ENCODE measurements at places on chromosomes 4 and X.
A peak's percentile ranks its signal among the peaks of the same experiment; 100 is the strongest.

DNA sequence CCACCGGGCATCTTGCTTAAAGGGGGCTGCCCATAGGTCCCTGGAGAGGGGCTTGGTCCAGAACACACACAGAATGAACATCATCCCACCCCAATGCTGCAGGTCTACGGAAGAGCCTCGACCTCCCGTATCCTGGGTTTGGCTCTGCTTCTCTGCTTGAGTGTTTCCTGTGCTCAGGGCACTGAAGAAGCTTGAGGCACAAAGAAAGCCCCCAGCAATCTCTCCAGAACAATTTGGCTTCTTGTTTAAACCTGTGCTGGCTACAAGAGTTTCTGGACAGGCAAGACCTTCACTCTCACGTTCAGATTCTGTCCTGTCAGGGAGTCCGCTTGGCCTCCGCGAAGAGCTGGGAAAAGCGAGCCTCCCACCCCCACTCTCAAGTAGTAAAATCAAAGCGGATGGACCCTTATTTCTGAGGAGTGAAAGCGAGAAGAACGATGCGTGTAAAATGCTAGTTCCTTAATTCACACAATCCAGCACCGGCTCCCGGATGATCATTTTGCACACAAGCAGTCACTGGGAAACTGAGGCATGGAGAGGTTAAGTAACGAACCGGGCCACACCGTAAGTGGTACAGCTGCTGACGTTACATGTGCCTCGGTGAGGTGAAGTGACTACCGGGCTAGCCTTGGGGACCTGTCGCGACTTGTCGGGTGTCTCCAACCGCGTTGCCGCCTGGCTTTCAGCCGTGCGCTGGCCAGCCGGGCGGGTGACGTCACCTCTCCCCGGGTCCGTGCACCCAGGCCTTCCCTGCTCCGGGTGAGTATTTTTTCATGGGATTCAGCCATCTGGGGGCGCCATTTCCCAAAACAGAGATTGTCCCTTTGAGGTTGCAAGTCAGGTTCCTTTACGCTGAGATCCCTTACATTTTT, 3.1 kb upstream of the SFRP2 start:
- peak; percentile 31 for DNase-seq

GRCh38 chr4:25821899-25822298, 40.9 kb downstream of the SEL1L3 start:
- no peak for DNase-seq

DNA sequence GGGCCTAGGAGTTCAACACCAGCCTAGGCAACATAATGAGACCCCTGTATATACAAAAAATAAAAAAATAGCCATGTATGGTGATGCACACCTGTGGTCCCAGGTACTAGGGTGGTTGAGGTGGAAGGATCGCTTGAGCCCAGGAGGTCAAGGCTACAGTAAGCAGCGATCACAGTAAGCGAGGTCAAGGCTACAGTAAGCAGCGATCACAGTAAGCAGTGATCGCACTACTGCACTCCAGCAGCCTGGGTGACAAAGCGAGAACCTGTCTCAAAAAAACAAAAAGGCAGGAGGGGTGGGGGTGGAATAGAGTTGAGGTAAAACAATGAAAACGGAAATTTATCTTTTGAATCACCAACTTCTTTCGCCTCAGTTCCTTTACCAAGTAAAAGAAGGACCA, 29.4 kb downstream of the TBCK start:
- DNase-seq: no peak

GRCh38 chr4:179605196-179605595, 2163.0 kb upstream of the AGA start:
- DNase-seq: no peak

DNA sequence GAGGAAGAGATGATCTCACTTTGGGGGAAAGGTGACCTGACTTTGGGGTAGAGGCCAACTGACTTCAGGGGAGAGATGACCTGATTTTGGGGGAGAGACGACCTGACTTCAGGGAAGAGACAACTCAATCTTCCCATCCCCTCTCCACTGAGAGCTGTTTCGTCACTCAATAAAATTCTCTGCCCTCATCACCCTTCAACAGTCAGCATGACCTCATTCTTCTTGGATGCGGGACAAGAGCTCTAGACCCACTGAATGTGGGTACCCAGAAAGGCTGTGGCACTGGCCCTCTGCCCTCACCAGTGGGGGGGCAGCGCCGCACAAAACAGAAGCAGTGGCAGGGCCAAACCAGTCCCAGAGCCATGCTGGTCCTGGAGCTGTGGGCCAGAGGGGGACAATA, 34.6 kb downstream of the ATXN3L start:
- DNase-seq: no peak

DNA sequence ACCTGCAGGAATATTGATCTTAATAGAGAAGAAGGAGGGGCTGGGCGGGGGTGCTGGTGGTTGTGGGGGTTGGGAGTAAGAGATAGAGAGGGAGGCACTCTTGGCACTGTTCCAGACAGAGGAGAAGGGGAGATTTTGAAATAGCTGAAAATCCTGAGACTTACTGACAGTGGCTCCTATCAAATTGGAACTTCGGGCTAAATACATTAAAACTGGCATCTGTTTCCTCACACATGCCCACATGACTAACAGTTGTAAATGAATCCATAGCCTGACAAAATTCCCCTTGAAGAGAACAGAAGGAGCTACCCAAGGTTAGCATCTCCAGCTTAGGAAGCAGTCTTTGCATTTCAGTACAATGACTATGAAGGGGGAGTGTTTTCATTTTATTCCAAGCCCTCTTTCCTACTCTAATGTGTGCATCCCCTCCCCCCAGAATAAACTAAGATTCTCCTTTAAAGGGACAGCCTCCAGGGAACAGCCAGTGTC, 1.4 kb downstream of the DCX start:
- no peak for DNase-seq

GRCh38 chr4:16706251-16706650, 192.2 kb downstream of the LDB2 start:
- no peak for DNase-seq

- DNase-seq: no peak
Observed at GRCh38 chr4:143148521-143148920, 36.2 kb upstream of the USP38 start.

DNA sequence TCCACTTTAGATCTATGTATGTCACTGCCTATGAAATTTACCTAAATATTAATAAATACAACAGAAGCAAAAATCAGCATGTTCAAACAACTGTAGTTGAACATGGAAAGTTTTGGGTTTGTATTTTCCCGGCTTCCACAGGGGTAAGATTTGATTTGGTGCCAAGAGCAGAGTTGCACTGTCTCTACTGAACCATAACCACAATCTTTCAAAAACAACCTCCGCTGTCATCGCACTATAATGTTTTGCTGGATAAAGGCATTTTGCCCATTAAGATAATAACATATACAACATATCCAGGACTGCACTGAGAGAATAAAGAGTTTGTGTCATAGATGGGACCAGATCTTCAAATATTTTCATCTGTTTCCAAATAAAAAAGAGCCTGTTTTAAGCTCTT, 94.9 kb downstream of the TENM3 start:
- no peak for DNase-seq

GRCh38 chr4:159534655-159535054, 431.8 kb downstream of the RAPGEF2 start:
- DNase-seq: no peak

- DNase-seq: no peak
Observed at GRCh38 chr4:128782076-128782715, 27.3 kb upstream of the JADE1 start.

DNA sequence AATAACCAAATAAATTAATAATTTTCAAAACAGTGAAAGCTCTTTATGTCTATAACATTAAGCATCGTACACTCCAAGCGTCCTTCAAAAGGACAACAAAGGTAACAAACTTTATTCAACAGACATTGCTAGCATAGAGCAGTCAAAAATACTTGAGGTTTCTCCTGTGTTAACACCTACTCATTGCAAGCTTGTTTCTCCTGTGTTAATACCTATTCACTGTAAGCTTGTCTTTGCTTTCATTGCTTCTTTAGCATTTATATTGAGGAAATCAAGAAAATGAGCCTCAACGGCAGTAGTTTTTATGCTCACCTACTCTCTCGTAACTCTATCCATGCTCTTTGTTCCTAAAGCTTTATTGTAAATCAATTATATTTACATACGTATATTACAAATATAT, 3.5 kb downstream of the SPOCK3 start:
- DNase-seq: no peak

DNA sequence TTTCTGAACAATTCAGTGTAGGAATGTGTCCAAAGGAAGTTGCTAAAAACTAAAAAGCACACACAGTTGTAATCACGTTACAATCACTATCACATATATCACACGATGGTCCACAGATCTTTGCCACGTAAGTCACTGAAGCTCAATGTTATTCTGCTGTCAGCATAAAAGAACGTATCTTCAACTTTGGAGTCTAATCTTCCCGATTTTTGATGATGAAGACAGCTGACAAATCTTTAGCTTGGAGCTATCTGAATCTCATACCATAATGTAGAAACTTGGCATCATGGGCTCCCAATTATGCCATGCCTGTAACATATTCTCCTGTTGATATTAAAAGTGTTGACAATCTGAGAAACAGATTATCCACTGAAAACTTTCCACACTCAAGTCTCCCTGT, 158.4 kb downstream of the UBE2NL start:
- DNase-seq: no peak

- DNase-seq: no peak
Observed at GRCh38 chr4:26432419-26432818, 57.9 kb downstream of the CCKAR start.

GRCh38 chr4:150230561-150230960, 152.3 kb downstream of the DCLK2 start:
- no peak for DNase-seq

GRCh38 chr4:11720292-11720691, 291.6 kb upstream of the HS3ST1 start:
- no peak for DNase-seq

- DNase-seq: no peak
Observed at GRCh38 chrX:55908661-55909212, 191.2 kb downstream of the RRAGB start.

GRCh38 chr4:80096175-80096850, 23.3 kb upstream of the ANTXR2 start:
- DNase-seq: no peak

GRCh38 chr4:151175233-151175632, 75.8 kb downstream of the RPS3A start:
- no peak for DNase-seq

DNA sequence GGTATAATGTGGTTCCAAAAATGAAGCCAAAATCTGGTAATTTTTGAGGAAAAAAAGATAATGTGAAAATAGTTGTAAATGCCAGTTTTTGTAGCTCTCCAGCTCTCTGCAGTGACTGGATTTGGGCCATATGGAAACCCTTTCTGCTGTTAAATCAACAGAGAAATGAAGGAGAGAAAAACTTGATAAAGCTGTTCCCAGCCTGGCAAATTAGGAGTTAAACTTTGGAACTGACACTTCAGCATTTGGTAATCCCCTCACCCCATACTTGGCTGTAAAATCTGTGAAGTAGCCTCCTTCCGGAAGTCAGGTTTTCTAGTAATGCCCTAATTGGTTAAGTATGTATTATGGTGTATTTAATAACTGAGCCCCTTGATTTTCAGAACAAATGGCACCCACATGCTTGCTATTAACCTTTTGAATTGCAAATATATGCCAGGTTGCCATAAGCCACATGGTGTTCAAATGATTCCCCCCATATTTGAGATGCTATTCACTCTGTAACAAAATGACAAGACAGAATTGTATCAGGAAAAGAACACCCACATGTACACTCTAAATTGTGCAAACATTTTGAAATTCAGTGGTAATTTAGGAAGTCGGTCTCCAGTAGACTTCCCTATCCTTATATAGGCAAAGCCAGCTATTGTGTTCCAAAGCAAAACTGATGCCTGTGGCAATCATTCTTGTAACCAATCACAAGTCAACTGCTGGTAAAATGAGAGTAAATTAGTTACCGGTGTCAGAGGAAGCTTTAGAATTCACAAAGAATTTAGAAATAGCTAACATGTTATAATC, 96.3 kb upstream of the ADAMTS3 start:
- no peak for DNase-seq

DNA sequence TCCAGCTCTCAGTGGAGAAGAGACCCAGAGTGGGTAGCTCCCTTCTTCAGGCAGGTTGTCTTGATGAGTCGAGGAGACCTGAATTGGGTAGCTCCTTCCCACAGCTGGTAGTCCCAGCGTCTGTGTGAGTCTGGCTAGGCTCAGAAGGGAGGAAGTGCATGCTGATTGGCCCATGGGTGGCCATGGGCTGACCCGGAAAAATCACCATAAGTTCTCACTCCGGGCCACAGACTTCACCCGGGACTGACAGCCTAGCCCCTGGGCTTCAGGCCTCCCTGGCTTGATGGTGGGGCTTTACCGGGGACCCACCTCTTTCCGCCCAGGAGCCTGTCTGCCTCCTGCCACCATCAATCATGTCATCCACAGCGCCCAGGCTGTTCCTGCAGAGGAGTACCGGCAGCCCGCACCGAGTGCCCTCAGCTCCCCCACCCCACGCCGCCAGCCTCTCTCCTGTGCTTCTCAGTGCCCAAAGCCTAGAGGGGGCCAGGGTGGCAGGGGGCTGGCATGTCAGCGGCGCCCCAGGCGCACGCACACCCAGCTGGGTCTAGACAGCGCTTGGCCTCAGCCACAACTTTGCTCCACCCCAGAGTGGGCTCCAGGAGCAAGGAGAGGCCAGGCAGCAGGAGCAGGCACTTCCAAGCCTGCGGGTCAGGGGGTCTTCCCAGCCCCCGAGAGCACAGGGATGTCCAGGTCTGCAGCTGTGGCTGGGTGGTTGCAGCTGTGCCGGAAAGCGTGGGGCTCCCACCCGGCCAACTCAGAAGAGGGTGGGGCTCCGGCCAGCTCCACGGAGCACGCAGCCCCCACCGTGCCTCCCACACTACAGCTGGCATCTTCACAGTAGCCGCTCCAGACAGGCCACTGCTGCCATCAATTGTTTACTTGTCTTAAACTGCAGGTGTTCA, 16.1 kb upstream of the SAT1 start:
- DNase-seq: no peak

DNA sequence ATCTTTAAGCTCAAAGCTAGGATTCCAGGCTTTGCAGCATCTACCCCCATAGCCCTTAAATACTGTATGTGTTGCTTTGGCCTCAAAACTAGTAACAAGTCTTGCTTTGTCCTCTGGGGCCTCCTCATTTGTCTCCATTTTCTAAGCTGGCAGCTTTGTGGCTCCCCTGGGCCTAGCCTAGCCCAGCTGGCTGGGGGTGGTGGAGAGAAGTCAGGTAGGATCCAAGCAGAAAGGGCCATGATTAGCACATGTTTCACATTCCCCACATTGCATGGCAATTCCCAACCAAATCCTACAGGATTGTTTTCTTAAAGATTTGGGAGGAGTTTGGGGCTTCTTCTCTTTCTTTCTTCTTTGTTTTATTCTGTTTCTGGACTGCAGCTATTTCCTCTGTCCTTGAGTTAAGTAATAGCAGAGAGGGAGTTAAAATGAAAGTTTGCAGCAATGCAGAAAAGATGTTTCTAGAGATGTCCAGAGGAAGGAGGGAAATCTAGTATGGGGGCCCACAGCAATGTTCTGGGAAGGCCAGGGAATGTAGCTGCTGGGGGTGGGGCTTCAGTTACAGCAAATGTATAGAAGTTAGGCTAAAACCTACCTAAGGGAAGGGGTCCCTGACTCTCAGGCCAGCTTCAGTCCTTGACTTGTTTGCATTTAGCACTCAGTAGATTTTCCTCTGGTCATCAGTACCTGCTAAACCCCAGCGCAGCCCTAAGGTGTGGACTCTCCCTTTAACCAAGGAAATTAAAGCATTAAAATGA, 92.1 kb downstream of the SHROOM4 start:
- no peak for DNase-seq
